ENCODE measurements at places on chromosomes 13 and 19.
A peak's percentile ranks its signal among the peaks of the same experiment; 100 is the strongest.

GRCh38 chr19:53624771-53625545 is 6.8 kb upstream of the DPRX start:
- peak; percentile 19 for DNase-seq

DNA sequence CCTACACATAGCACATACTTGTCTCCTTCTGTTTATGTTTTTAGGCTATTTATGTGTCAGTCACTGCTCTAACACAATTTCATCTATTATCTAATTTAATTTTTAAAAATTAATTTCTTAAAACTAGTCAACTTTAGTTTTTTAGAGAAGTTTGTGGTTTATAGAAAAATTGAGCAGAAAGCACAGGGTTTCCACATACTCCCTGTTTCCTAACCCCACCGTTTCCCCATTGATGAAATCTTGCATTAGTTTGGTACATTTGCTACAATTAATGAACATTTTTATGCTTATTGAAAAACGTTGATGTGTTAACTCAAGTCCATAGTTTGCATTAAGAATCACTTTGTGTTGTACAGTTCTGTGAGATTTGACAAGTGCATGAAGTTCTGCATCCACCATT is 53.5 kb downstream of the TNFSF13B start:
- no peak for DNase-seq

GRCh38 chr19:5621945-5622464 is 571 bp downstream of the SAFB2 start:
- no peak for DNase-seq

GRCh38 chr19:18671303-18672043 is 12.0 kb upstream of the CRTC1 start:
- no peak for DNase-seq

GRCh38 chr13:96403651-96404050 is 313.7 kb downstream of the HS6ST3 start:
- DNase-seq = no peak

DNA sequence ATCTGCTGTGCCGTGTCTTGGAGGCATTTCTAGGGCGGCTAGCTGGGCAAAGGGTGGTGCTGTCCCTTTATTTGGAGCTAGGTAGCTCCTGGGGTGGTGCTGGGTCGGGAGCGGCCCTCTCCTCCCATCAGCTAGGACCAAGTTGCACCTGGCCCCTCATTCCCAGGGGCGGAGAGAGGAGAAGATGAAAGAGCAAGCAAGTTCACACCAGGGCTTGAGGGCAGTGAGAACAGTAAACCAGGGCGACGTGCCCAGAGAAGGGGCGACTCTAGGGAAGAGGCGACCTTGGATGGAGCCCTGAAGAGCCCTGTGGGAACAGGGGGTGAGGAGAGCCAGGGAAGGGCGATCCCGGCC is 17.0 kb upstream of the KCNN1 start:
- no peak for DNase-seq

- DNase-seq = peak; percentile 91
Measured at GRCh38 chr19:4867534-4868285, at the start of gene PLIN3. TSS of gene PLIN3 (minus strand) at chr19:4867667. CDS start at chr19:4861394, 6,273 bp downstream.

DNA sequence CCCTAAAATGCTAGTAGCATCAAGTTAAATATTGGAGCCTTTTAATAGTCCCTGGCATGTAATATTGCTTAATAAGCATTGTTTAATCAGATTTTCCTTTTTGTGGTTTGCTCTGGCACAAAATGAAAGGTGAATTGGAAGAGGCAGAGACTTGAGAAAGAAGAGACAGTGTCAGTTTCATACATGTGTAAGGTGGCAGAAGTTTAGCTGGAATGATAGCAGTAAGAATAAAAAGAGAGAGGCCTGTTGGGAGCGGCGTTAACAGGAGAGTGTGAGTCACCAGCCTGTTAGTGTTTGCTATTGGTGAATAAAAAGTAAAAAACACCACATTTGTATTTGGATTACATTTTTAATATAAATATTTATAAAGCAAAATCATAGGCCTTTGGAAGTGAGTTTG is 145.3 kb downstream of the PDS5B start:
- DNase-seq = no peak

DNA sequence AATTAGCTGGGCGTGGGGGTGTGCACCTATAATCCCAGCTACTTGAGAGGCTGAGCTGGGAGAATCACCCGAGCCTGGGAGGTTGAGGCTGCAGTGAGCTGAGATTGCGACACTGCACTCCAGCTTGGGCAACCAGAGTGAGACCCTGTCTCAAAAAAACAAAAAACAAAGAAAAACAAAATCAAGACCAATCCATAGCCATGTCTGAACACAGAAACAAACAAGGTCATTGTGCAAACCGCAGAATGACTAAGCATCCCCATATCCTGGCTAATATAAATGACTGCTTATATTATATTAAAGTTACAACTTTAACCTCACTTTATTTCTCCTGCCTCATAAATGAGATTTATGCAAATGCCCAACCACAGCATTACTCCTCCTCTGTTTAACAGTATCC is 2.3 kb upstream of the LYPD3 start:
- peak; percentile 33 for DNase-seq

DNA sequence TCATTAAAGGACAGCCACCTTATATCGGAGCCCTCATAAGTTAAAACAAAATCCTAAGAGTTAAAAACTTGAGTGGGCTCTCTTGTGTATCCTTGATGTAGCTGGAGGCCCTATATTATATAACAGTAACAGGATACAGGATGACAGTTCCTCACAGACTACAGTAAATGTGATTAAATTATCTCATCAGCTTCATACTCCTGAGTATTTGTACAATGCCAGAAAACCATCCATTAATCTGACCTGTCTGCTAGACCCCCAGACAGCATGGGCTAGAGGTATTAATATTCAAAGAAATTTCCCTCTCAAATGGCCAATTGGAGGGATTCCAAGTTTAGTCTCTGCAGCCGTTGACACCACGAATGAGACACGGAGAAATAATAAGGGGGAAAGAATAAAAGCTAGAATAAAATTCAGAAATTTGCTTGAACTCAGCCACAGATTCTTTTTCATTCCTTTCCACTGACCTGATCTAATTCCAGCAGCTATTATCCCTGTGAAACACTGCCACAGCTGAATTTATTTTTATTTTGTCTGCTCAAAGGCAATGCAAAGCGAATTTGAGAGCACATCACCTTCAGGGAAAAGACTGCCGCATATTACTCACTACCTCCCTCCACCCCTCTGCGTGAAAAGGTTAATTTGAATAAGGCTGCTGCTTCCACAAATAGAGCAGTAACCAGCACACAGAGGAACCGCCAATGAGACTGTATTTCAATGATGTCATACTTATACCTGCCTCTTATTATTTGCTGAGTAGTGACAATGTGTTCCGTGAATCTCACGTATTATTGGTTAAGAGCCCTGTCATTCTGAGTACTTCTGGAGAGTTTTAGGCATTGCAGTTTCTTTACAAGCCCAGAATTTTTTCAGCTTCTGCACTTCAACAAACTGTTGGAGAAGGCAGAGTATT is 155.9 kb upstream of the KLF12 start:
- peak; percentile 17 for DNase-seq

DNA sequence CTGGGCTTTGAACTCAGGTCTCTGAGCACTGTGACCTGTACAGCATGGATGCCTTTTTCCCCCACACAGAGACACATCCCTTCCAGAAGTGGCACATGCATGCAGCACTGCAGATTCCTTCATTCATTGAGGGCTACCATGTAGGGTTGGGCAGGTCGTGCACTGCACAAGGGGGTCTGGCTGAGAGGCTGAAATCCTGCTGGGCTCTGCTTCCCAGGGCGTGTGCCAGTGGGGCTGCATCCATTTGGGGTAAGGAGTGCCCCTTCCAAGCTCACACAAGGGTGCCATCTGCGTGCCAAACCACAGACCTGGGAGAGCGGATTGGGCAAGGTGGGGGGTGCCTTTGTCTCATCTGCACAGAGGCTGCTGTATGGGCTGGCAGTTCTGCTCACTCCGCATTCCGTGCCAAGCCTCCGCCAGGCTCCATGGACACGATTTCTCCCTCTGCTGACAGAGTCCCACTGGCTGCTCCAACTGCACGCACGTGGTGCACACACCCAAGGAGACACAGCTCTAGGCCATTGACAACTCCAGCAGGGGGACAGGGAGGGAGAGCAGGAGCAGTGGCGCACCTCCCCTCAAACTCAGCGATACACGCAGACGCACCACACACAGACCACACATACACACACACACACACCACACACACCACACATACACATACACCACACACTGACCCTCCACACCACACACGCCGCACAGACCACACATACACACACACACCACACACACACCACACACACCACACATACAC is 4.5 kb upstream of the SHISA7 start:
- peak; percentile 38 for DNase-seq

DNA sequence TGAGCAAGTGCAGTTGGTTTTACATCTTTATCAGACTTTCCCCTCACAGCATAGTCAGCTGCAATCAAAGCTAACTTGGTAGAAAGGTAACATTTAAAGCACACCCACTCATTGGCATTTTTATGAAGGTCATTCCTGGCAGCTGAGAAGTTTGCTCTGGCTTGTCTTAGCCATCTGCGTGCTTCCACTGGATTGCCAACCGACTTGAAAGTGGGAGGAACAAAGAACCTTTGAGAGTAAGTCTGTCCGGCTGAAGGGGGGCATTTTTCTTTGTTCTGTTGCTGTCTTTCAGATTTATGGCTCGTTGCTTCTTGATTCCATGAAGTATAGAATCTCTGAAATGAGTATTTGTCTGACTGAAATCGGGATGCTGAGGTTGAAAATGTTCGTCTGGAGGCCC is 103.1 kb downstream of the SACS start:
- no peak for DNase-seq

GRCh38 chr13:42047561-42048341 is 697 bp upstream of the DGKH start:
- DNase-seq = peak; percentile 39

GRCh38 chr13:32659736-32660135 is 73.5 kb downstream of the PDS5B start:
- no peak for DNase-seq

DNA sequence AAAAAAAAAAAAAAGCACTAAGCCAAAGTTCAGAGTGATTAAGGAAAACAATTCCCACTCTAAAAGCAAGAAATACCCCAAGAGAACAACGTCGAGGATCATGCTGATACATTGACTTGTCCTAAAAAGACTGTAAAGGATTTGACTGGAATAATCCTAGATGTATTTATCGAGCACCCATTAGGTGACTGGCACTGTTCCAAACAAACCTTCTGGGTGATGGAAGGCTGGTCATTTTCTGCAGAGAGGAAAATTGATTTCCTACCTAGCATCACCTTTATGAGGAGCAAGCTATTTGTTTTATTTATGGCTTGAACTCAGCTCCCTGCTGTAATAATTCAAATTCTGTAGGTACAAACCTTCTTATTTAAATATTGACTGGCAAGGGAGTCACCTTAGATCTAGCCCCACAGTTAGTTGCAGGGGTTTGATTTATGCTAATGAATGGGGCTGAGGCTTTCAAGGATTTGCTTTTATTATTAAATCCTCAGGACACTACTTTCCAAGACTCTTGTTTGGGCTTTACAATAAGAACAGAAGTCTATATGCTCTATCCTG is 471.0 kb downstream of the OLFM4 start:
- no peak for DNase-seq

Measured in NB4 (cell line).